Right lobe of liver (tissue), 6 donors: ENCODE measurements at places on chromosomes 4 and X.

- H3K27ac ChIP-seq, result no peak overlapping the region
- no peaks in the 10 kb centered on the region for H3K4me1 ChIP-seq
- no peaks in the 10 kb centered on the region for H3K27me3 ChIP-seq
- no peak for DNase-seq
Measured at GRCh38 chr4:154368060-154368459, 123.5 kb downstream of the DCHS2 start.

- no peaks in the 10 kb centered on the region for H3K4me1 ChIP-seq
- H3K27me3 ChIP-seq, result no peaks in the 10 kb centered on the region
- no peaks in the 10 kb centered on the region for H3K36me3 ChIP-seq
- H3K4me3 ChIP-seq, result no peak overlapping the region
Measured at GRCh38 chr4:137545461-137545861, 13.2 kb upstream of the PCDH18 start.

DNA sequence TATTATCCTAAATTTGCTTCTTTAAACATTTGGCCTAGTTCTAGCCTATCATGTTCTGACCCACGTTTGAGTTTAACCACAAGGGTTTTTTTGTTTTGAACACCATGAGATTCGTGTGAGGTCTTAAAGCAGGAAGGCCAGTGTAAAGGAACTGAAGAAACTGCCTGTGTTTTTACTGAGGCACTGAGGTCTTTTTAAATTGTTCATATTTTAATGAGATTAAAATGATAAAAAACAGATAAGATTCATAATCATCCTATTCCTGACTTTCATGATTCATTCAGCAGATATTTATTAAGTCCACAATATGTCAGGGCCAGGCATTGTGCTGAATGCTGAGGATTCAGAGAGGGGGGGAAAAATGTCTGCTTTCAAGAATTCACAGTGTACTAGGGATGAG lies 3.2 kb downstream of the RPS6KA3 start:
- no peaks in the 10 kb centered on the region for H3K36me3 ChIP-seq
- no peaks in the 10 kb centered on the region for H3K27me3 ChIP-seq
- no peak overlapping the region for H3K4me3 ChIP-seq
- no peak overlapping the region for H3K27ac ChIP-seq
- H3K4me1 ChIP-seq, result no peaks in the 10 kb centered on the region
- DNase-seq, result no peak

- no peak for DNase-seq
- no peaks in the 10 kb centered on the region for H3K27me3 ChIP-seq
- H3K27ac ChIP-seq, result no peak overlapping the region
- no peaks in the 10 kb centered on the region for H3K4me1 ChIP-seq
Measured at GRCh38 chr4:24624381-24624780, 40.0 kb upstream of the DHX15 start.

DNA sequence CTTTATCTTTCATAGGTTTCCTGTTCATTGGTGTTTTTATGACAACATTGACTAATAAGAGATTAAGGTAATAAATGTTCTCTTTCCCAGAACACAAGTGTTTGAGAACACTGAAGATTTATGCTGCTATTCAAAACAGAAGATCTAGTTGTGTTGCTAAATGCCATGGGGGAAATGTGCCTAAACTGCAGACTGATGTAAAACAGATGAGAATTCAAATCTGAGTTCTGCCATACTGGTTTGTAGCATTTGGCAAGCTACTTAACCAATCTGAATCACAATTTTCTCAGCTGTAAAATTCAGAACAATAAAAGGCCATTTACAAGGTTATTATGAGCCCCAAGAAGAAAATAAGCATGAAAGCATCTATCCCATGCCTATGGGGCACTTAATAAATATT lies 2.3 kb downstream of the SLC10A6 start:
- no peak overlapping the region for H3K4me3 ChIP-seq
- H3K36me3 ChIP-seq, result no peaks in the 10 kb centered on the region
- H3K27me3 ChIP-seq, result no peaks in the 10 kb centered on the region
